ENCODE measurements at places on chromosomes 6 and 20. TPM values are rescaled to one million over a fixed set of nuclear protein-coding genes. Genes with fewer than 3 reads are reported as not detected.

DNA sequence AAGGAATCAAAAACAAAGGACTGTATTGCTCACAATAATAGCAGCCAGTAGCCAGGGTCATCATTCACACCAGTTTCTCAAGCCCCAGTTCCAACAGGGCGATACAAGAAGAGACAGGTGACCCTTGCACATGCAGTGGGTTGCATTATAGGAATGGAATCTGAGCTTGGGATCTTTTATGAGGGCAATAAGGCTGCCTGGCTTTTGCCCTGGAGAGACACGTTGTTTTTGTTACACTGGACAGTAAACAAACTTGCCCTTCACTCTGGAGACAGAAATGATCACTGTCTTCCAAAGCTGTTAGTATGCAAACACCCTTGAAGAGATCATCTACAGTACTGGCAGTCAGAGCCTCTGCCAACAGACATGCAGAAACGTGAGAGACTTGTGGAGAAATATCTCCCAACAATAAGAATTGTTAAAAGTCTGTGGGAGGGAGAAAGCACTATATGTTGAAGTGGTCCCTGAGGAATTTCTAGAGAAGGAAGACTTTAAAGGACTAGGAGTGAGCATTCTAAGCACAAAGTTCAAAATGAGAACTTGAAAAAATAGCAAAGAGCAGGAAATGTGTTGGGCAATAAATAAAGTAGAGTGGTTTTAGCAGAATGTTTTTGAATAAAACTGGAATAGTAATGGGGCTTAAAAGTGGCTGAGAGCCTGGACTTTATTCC is 6.2 kb upstream of the COL12A1 start:
- no peaks in the 10 kb centered on the region for H3K27me3 ChIP-seq
- no peaks in the 10 kb centered on the region for H3K36me3 ChIP-seq
- H3K4me3 ChIP-seq = no peak overlapping the region
- no peak overlapping the region for H3K27ac ChIP-seq
- DNase-seq = no peak

- no peaks in the 10 kb centered on the region for H3K36me3 ChIP-seq
- H3K27ac ChIP-seq = peak overlapping the region; percentile 69
- H3K4me3 ChIP-seq = no peak overlapping the region
- H3K4me1 ChIP-seq = peaks cover 16% of the 10 kb centered on the region
- H3K27me3 ChIP-seq = no peaks in the 10 kb centered on the region
- DNase-seq = peak; percentile 89
Observed at GRCh38 chr20:20743511-20744169, 31.2 kb upstream of the RALGAPA2 start.

GRCh38 chr6:142857796-142858555 is 87.0 kb downstream of the HIVEP2 start:
- H3K27me3 ChIP-seq = no peaks in the 10 kb centered on the region
- no peaks in the 10 kb centered on the region for H3K36me3 ChIP-seq
- H3K4me3 ChIP-seq = no peak overlapping the region
- DNase-seq = no peak
- H3K4me1 ChIP-seq = no peaks in the 10 kb centered on the region

DNA sequence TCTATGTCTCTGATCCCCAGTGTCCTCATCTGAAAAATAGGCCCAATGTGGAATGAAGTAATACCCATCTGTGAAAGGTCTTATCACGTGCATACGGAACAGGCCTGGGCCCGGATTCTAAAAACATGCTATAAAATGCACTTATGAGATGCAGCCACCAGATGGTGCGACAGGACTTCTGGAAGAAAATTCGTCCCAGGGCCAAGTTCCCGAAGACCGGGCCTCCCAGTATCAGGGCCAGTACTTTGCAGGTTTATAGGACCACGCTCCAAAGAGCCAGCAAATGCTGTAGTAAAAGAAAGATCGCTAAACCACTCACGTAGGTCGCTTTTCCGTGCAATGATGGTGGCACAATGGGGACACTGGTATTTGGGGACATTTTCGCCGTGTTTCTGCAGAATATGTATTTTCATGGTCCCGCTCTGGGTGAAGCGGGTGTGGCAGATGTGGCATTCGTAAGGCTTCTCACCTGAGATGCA is 10.6 kb downstream of the CTCFL start:
- H3K36me3 ChIP-seq = no peaks in the 10 kb centered on the region
- H3K4me3 ChIP-seq = no peak overlapping the region

DNA sequence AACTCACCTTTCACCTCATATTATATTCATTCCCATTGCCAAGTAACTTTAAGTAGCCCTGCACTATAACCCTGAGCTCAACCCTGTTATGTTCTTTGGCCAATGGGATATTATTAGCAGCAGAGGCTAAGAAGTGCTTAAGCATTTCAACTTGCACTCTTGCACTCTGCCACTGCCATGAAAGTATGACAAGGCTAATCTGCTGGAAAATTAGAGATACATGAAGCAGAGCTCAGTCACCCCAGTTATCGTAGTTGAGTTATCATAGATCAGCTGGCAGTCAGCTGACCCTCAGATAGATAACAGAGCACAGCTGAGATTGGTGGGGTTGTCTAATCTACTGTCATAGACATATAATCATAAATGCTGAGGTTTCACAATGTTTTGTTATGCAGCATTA is 209.4 kb upstream of the RUNX2 start:
- no peak overlapping the region for H3K27ac ChIP-seq
- H3K4me3 ChIP-seq = no peak overlapping the region
- DNase-seq = no peak
- no peaks in the 10 kb centered on the region for H3K27me3 ChIP-seq

GRCh38 chr20:61643656-61644377 is 391.8 kb downstream of the CDH4 start:
- H3K36me3 ChIP-seq = no peaks in the 10 kb centered on the region
- H3K4me3 ChIP-seq = no peak overlapping the region
- no peaks in the 10 kb centered on the region for H3K4me1 ChIP-seq
- DNase-seq = no peak

DNA sequence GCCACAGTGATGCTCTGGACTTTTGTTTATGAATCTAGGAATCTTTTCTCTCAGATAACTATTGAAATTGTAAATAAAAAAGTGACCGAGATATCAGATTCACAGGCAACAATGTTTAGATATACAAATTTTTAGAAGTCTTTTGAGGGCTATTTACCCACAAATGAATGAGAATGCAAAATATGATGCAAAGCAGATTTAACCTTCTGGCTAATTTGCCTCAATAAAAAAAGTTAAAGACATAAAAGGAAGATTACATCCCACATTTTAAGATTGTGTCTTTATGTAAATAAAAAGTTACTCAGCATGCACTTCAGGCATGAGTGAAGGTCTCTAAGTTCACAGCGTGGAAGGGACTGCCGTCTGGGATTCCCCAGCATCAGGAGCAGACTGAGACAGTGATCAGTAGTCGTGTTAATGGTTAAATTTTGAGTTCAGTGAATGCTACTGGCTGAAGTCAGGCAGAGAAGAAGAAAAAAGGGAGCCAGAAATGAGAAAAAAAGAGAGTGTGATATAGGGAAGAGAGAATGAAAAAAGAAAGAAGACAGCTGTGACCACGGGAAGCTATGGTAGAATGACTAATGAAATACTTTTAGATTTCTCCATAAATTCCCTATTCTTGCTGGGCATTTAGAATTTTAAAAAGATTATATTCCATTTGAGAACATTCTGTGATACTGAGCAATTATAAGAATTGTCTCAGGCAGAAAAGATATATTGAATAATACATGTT is 93.6 kb downstream of the MYB start:
- no peaks in the 10 kb centered on the region for H3K36me3 ChIP-seq
- H3K27ac ChIP-seq = no peak overlapping the region
- no peaks in the 10 kb centered on the region for H3K27me3 ChIP-seq
- H3K4me3 ChIP-seq = no peak overlapping the region

- H3K4me1 ChIP-seq = no peaks in the 10 kb centered on the region
- no peak overlapping the region for H3K27ac ChIP-seq
- peak; percentile 2 for DNase-seq
Observed at GRCh38 chr20:34943808-34944567, 11.6 kb downstream of the GSS start.

The HUS1B gene
- total RNA-seq = 0.68 TPM

DNA sequence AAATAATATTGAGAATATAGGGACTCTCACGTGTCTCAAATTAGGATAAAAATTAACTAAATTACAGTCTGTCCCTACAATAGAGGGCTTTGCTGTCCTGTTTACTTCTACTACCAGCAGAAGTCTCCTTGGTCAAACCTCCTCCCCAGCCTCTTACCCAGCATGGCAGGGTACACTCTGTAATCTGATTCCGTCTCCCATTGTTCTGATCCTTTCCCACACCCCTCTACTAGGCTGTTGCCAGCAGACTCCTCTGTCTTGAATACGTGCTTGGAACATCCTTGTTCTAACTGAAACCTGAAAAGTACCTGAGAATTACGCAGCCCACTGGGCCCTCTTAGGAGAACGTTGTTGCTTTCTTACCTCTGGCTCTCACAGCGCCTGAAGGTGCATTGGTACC is 112.2 kb upstream of the PREP start:
- H3K27me3 ChIP-seq = no peaks in the 10 kb centered on the region
- H3K36me3 ChIP-seq = no peaks in the 10 kb centered on the region
- H3K4me1 ChIP-seq = no peaks in the 10 kb centered on the region
- no peak for DNase-seq

DNA sequence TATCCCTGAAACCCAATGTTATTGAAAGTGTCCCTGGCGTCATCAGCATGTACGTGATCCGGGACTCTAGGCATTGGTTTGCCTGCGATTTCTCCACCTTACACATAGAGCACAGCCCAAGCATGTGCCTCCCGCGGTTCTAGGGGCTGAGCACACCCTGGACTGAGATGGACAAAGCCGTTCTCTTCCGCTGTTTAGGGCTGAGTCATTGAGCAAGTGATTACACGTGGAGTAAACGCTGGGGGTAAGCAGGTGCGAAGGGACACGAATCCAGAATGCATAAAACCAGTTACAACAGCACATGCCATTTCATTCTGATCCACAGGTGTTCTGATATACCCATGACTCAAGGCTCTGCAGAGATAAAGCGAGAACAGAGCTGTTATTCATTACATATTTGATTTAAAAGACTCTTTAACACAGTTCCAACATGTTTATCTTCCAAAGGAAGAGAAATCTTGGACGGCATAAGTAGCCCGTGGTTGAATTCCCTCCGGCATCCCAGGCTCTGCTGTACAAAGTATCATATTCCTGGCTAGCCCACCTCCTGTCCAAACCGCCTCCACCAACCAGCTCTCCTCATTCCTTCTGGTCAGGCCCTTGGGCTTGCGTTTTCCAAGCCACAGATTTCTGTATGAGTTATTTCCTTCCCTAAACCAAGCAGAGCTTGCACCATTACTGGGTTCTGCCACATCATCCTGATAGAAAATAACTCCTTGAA is 36.1 kb upstream of the THBS2 start:
- no peak overlapping the region for H3K4me3 ChIP-seq
- H3K36me3 ChIP-seq = no peaks in the 10 kb centered on the region
- peak; percentile 81 for DNase-seq
- H3K27ac ChIP-seq = peak overlapping the region; percentile 4

DNA sequence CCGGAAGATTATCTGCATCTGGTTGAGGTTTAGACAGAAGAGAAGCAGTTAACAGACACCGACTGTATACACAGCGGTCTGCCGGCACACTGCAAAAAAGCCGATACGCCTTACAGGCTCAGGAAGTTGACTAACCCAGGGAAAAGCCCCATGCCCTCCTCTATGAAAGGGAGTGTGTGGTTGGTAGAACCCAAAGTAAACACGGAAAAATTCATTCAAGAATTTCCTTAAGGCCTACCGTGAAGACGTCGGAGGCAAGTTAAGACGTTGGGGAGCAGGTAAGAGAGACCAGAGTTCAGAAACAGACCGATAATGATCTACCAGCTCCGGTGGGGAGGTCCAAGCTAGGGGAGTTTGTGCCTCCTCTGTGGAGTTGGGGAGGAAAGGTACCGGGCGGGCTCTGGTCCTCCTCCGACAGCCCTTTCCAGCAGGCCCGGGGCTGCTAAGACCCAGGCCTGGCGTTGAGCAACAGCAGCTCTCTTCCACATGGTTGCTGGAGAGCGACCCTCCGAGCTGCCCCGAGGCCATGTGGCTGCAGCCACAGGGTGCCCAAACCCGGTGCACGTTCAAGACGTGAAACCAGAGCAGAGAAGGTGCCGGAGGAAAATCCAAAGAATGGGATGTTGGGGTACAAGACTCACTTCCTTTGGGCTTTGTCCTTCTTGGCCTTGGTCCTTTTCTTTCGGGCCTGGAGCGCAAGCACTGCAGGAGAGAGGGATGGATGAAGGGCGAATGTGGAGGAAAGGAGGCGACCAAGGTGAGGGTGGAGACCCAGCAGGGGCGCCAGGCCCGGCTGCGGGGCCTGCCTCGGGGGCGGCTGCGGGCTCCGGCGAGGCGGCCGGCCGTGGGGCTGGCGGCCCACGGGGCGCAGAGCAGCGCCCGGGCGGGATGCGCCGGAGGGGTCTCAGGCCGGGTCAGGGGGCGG is 809 bp downstream of the SRPK1 start:
- peak overlapping the region; percentile 99 for H3K4me3 ChIP-seq
- H3K27ac ChIP-seq = peak overlapping the region; percentile 78
- peak; percentile 65 for DNase-seq
- H3K36me3 ChIP-seq = no peaks in the 10 kb centered on the region

DNA sequence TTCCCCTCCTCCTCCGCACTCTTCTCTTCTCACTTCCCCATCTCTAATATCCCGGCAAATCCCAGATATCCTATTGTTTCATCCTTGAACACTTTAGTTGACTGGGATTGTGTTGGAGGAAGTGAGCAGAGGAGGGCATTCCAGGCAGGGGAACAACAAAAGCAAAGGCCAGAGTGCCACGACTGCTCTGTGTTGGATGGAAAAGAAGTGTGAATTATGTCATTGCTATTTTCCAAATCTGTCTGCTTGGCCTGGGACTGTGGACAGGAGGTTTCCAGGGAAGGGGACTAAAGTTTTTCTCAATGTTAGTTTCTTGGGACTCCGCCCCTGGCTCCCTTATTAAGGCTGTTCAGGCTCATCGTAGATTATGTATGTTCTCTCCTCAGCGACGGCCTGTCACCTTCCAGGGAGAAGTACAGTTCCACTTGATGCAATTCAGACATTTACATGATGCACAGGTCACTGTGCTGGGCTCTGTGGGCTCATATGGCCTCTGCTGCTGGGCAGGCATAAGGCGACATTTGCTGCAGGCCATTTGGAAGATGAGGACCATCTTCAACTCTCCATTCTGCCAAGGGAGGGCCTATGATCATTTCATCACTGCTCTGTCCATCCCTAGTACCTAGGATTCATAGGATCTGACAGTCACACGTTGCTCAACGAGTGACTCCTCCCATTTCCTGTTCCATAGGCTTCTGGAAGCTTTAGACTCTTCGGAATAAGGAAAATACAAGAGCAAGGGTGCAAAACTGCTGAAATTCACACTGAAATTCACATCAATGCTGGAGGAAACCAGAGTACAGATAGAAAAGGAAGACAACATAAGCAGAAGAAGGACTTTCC is 99.1 kb upstream of the KCNK16 start:
- no peak overlapping the region for H3K4me3 ChIP-seq
- no peaks in the 10 kb centered on the region for H3K27me3 ChIP-seq
- no peak for DNase-seq
- no peaks in the 10 kb centered on the region for H3K36me3 ChIP-seq
- H3K4me1 ChIP-seq = peaks cover 45% of the 10 kb centered on the region
- peak overlapping the region; percentile 79 for H3K27ac ChIP-seq

GRCh38 chr6:20811109-20811761 is 277.0 kb downstream of the CDKAL1 start:
- H3K4me1 ChIP-seq = peaks cover 27% of the 10 kb centered on the region
- no peaks in the 10 kb centered on the region for H3K36me3 ChIP-seq
- no peak for DNase-seq
